NCI-H1930 (cell line): ENCODE measurements at places on chromosomes 16 and 17.

DNA sequence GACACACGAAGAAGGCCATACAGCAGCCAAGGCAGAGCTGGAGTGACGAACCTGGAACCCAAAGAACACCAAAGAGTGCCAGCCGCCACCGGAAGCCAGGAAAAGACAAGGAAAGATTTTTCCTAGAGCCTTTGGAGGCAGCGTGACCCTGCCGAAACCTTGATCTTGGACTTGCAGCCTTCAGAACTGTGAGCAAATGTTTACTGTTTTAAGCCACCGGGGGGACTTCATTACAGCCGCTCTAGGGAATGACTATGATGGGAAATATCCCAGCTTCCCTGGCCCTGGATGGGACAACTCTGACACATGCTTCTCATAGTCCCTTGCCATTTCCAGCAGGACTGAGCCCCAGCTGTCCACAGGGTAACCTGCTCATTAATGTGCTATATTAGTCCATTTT is 270.6 kb downstream of the HAPSTR1 start:
- no peak for DNase-seq

DNA sequence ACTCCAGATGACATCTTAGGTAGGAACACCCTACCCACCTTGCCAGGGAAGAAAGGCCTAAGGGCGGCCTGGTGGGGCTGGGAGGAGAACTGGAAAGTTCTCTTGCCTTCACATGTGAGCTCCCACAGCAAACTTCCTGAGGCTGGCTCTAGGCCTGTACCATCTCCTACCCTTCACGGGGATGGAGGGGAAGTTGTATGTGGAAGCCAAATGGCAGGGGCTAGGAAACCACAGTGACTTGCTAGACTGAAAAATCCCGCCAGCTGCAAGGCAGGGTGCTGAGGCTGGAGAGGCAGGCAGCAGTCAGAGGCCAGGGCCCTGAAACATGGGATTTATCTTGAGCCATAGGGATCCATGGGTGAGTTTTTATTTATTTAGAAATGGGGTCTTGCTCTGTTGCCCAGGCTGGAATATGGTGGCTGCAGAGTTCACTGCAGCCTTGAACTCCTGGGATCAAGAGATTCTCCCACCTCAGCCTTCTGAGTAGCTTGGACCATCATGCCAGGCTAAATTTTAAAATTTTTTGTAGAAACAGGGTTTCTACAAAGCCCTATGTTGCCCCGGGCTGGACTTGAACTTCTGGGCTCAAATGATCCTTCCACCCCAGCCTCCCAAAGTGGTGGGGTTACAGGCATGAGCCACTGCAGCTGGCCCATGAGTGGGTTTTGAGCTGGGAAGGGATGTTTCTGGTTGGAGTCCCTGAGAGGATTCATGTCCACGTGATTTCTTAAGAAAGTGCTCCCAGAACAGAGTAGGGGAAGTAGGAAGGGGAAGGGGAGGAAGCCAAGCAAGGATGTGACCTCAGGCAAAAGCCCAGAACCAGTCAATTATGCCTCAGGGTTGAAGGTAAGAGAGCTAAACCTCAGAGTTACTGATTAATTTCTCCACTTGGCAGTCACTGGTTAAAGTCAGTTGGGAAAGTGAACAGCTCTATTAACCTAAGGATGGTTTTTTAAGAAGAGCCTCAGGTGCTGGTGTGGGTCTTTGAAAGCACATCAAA is 4.0 kb upstream of the KAT8 start:
- no peak for DNase-seq

DNA sequence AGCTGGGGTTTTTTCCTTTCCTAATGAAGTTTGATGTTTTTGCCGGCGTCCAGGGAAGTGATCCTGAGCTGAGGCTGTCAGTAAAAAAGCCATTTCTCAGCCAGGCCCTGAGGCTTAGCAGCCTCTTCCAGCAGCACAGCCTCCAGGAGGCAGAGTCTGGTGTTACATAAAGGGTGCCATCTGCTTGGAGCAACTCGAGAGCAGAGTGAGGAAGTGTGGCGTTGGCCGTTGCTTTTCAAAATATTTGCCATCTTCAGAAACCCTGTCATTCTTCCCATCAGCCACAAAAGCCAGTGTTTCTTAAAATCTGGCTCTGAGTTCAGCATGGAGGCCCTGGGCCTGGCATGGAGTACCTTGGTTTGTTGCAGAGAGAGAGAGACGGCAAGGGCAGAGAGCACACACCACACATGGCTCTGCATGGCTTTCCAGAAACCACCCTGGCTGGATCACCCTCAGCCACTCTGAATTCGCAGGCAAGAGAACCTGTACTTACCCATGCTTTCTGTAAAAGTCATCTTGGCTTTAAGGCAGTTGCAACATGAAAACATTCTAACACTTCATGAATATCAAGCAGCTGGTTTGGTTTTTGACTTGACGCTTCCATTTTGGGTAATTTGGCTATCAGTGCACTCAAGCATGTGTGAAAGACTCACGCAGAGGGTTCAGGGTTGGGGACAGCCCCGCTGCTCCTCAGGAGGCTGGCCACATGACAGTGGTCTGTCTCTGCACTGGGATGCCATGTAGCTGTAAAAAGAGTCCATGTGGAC is 21.0 kb downstream of the PMM2 start:
- no peak for DNase-seq

GRCh38 chr17:50355701-50356341 is 9.9 kb downstream of the XYLT2 start:
- DNase-seq: no peak
